ENCODE measurements at places on chromosomes 4 and X.

GRCh38 chr4:174929346-174929745 lies 11.2 kb downstream of the ADAM29 start:
- no peak for DNase-seq

DNA sequence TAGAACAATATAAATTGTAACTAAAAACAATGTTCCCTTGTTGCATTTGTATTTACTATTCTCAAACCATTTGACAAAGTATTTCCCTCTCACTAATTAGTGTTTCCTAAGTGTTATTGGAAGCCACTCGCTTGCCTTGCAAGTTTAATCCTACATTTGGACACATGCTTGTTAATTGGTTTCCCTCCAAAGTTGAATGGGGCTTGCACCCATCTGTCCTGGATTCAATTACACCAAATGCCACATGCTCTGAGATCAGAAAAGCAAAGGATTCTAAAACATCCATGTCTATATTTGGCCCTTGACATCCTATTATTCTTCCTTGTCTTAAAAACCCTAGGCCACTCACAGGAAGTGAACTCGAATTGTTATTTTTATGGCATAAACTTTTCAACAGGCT lies 146.6 kb downstream of the AMELX start:
- no peak for DNase-seq

GRCh38 chrX:154805696-154806091 lies 409 bp upstream of the MPP1 start:
- no peak for DNase-seq

- DNase-seq, result no peak
These were observed 20.7 kb downstream of the MFAP3L start for GRCh38 chr4:170005472-170005871.

DNA sequence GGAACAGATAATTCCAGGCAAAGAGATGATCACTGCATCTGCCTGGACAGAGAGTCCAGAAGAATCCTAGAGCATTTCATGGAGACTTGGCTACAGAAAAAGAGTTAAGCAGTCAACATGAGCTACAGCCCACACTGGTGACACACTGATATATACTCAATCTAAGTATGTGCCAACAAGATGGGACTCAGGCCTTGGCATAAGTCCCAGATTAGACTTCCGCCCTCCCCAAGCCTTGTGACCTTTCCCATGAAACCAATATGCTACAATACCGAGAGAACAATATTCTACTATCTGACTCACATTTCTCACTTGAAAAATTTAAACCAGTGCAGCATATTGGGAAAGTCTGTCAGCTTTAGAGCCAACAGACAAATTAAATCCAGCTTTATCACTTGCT lies 65.7 kb upstream of the SLITRK2 start:
- no peak for DNase-seq

DNA sequence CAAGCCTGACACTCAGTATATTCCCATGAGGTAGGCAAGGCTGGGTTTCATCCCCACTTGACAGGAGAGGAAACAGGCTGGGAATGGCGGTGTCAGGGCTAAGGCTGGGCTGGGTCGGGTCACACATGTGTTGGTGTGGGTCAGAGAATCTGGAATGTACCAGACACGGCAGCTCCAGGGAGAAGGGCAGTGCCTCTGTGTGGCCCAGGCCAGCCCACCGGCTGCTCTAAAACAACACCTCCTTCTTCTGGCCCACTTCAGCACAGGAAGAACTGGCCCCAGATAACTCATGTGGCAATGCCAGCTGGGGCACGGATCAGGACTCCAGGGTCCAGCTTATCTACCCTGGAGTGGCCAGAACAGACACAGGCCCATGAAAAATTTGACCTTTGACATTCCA lies 6.3 kb downstream of the HAUS7 start:
- no peak for DNase-seq

GRCh38 chr4:2755821-2756690 lies at the start of gene TNIP2:
Gene TNIP2, minus strand, starts transcription at chr4:2756336. Its CDS starts 47 bp downstream, at chr4:2756289.
- DNase-seq, result peak; percentile 75

GRCh38 chrX:86714441-86714840 lies 566.2 kb downstream of the DACH2 start:
- no peak for DNase-seq

GRCh38 chr4:158775091-158775651 lies 6.3 kb downstream of the FNIP2 start:
- DNase-seq, result peak; percentile 94

DNA sequence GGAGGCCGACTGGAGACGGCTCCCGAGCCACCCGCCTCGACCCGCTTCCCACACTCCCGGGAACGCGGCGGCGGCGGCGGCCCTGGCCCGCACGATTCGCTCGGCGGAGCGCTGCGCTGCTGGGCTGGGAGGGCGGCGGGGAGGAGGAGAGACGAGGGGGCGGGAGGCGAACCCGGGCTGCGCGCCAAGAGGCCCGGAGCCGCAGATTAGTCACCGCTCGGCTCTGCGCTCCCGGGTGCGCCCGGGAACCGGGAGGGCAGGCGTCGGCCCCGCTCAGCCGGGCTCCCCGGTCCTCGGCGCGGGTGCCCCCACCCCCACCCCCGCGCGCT lies 11.2 kb upstream of the BCOR start:
- DNase-seq, result peak; percentile 73

DNA sequence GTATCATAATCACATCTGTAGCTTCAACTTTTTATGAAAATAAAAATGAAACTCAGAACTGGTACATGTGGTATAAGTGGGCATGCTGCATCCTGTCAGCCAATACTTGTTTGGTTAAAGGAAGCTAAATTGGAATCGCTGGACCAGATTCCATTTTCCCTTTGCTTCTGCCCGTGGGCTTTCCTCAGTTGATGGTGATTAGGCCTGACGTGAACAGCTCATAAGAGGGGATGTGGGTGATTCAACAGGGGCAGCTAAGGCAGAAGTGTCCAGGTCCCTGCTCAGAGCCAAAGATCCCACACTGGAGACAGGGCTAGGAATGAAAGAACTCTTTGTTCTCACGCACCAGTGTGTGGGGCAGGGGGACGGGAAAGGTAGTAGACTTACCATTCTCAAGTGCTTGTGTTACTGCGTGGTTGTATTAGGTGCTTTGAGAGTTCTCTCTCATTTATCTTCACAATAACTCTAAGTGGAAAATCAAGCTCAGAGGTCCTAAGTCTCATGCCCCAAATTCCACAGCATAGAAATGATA lies 63.2 kb upstream of the GUCY1A1 start:
- no peak for DNase-seq

GRCh38 chr4:98634061-98634460 lies 24.4 kb downstream of the TSPAN5 start:
- no peak for DNase-seq

DNA sequence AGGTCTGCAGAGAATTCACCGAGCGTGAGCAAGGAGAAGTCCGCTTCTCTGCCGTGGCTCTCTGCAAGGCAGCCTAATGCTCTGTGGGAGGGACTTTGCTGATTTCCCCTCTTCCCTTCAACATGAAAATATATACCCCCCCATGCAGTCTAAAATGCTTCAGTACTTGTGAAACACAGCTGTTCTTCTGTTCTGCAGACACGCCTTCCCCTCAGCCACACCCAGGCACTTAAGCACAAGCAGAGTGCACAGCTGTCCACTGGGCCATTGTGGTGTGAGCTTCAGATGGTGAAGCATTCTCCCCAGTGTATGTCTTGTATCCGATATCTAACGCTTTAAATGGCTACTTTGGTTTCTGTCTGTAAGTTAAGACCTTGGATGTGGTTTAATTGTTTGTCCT lies 11.3 kb downstream of the UCHL1 start:
- no peak for DNase-seq

DNA sequence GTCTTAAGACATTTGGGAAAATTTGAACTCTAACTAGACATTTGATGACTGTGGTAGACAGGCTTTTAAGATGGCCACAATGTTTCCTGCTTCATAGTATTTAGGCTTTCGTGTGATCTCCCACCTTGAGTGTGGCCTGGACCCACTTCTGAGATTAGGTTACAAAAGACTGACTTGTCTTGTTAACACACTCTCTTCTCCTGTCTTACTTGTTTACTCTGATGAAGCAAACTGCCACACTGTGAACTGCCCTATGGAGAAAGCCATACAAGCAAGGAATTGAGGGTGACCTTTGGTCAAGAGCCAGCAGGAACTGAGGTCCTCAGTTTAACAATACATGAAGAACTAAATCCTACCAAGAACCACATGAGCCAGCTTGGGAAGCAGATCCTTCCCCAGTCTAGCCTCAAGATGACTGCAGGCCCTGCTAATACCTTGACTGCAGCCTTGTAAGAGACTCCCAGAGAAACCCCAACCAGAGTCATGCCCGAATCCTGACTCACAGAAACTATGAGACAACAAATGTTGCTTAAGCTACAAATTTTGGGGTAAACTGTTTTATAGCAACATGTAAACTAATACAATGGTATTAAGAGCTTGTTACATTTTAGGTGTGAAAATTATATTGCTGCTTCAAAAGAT lies 20.3 kb downstream of the UBA6 start:
- DNase-seq, result no peak

DNA sequence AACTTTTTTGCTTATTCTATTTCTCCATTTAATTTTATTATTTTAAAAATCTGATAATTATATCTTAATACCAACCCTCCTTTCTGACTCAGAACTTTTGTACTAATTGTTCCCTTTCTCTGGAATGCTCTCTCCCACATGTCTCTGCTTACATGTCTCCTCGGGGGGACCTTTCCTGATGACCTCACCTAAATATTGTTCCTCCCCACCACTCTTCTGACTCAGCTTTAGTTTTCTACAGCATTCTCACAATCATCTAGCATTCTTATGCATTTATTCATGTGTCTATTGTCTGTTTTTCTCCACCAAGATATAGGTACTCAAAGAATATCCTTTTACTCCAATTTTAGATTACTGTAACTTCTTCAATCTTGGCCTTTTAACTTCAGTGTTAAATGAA lies 128.7 kb downstream of the MSL3 start:
- peak; percentile 36 for DNase-seq

- DNase-seq, result no peak
These were observed 116.4 kb downstream of the PPP3CA start for GRCh38 chr4:101230801-101231426.

DNA sequence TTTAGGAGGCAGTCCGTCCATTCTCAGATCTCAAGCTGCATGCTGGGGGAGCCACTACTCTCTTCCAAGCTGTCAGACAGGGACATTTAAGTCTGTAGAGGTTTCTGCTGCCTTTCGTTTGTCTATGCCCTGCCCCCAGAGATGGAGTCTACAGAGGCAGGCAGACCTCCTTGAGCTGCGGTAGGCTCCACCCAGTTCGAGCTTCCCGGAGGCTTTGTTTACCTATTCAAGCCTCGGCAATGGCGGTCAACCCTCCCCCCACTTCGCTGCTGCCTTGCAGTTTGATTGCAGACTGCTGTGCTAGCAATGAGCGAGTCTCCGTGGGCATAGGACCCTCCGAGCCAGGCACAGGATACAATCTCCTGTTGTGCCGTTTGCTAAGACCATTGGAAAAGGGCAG lies 10.7 kb upstream of the ADH5 start:
- DNase-seq, result no peak

DNA sequence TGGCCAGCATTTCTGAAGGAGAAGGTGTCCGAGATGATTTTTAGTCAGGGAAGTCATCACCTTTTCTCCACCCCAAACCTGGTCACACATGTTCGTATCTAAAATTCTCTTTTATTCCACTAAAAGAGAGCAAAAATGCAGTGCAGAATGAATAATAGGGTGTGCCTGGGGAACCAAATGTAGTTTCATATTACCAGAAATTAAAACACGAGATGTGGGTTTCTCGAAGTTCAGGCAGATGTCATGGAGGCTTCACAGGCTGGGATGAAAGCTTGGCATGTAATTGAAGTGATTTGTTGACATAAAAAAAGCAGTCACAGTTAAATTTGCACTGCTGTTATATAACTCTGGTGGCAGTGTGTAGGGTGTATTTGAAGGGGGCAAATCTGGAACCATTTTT lies 165.5 kb upstream of the PDE5A start:
- DNase-seq, result no peak

GRCh38 chrX:110804446-110804845 lies 8.8 kb upstream of the CHRDL1 start:
- DNase-seq, result no peak
